Stomach (tissue), 19 donors: ENCODE measurements at places on chromosomes 6 and 20. TPM values are rescaled to one million over a fixed set of nuclear protein-coding genes. Genes with fewer than 3 reads are reported as not detected.

RAE1 gene
- total RNA-seq, result 16.2 TPM

MRAP2 gene
- 1.3 TPM for total RNA-seq

SAMD3 gene
- 3.5 TPM for total RNA-seq

PROKR2 gene
- not detected for total RNA-seq

ENPP4 gene
- total RNA-seq, result 8.2 TPM

RSPO3 gene
- total RNA-seq, result 2.0 TPM

EYA2 gene
- total RNA-seq, result 2.6 TPM

C20orf96 gene
- total RNA-seq, result 8.4 TPM

SLCO4A1 gene
- total RNA-seq, result 36.2 TPM

TRIM31 gene
- not detected for total RNA-seq

DNMT3B gene
- not detected for total RNA-seq

CNPY3 gene
- total RNA-seq, result 31.9 TPM

OOEP gene
- not detected for total RNA-seq
